Activated CD8-positive, alpha-beta memory T cell treated with anti-CD3 and anti-CD28 coated beads for 1 hour (primary cell): ENCODE measurements at places on chromosomes 5 and 9.

- DNase-seq = peak; percentile 51
These were observed 115.4 kb downstream of the RGS3 start for GRCh38 chr9:113578882-113579282.

DNA sequence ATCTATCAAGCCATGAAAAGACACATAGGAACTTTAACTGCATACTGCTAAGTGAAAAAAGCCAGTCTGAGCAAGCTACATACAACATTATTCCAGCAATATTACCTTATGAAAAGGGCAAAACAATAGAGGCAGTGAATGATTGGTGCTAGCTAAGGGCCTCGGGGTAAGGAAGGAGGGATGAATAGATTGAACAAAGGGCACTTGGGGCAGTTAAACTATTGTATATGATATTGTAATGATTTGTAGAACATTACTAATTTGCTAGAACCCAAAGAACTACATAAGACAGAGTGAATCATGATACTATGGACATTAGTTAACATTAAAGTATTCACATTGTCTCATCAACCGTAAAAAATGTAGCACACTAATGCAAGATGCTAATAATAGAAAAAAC, 218.3 kb downstream of the FBXO4 start:
- no peak for DNase-seq

DNA sequence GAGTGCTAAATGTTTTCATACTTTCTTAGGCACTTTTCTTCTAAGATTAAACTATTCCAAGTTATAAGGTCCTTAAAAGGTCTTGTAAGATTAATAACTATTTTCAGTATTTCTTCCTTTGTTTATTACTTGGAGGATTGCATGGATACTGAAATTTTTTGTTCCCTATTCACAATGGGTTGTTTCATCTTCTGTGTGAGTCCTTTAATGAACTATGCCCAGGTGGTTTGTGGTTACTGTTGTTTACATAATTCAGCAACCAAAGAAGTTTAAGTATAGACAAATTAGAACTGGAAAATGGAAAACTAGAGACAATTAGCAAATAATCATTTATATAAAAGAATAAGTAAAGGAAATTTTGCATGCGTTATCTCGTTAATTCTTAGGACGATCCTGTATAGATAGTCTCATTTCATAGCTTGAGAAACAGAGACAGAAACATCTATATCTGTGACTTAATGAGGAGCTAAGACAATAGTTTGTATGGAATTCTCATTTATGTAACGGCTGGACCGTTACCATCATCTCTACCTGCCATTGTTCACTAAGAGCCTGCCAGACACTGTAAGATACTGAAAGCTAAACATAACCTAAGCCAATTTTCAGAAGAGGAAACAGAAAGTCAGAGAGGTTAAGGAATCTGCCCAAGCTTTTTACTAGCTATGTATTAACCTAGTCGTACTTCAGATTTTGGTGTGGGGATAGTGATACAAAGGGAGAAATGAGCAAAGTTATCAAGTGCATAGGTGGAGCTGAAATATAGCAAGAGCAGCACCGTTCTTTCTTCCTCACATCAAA, 148.2 kb downstream of the PAM start:
- DNase-seq = no peak

- DNase-seq = no peak
These were observed 35.0 kb upstream of the PCSK5 start for GRCh38 chr9:75855509-75855908.

DNA sequence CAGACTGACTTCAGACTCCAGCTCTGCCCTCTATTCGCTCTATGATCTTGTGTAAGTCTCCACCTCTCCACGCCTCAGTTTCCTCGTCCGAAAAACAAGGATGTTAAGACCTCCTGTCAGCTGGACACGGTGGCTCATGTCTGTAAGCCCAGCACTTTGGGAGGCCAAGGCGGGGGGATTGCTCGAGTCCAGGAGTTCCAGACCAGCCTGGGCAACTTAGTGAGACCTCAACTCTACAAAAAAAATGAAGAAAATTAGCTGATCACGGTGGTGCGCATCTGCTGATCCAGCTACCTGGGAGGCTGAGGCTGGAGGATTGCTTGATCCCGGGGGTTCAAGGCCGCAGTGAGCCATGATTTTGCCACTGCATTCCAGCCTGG, 36.6 kb upstream of the GABRP start:
- no peak for DNase-seq

DNA sequence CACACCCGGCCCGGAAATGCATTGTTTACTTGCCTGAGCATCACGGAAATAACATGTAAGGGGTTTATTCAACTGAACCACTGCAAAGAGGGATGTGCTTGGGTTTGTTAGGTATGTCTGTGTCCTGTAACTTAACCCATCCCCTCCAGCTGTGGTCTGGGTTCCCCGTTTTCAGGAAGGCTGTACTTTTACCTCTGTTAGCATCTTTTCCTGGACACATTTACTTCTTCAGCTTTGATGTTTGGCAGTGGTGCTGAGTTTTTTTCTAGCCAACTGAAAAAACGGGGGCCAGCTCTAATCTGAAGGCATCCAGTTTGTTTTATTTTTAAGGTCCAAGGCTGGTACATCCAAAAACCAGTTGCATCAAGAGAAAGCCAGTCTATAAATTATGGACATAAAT, 561.8 kb downstream of the BNC2 start:
- DNase-seq = no peak

- DNase-seq = no peak
These were observed 92.7 kb downstream of the COL5A1 start for GRCh38 chr9:134734270-134734669.

- DNase-seq = no peak
These were observed 49.5 kb downstream of the COL5A1 start for GRCh38 chr9:134690946-134691694.

GRCh38 chr5:56386046-56386445, 152.9 kb upstream of the ANKRD55 start:
- DNase-seq = no peak

DNA sequence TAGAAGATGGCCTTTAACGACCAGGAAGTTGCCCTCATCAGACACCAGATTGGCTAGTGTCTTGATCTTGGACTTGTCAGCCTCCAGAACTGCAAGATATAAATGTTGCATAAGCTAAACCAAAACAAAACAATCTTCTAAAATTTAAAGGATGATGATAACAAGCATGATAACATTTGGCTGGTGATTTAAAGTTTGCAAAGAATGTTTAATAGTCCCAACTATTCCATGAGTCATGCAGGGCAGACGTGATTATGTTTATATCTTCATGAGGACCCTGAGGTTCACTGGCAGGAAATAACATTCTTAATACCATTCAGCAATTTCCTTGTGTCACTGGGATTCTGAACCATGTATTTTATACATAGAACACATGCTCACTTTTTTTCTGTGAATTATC, 319.8 kb downstream of the HCN1 start:
- DNase-seq = no peak
